Stimulated activated CD4-positive, alpha-beta T cell treated with anti-CD3 and anti-CD28 coated beads, TNF-alpha, amount 100 ng/mL, for 4 hours (primary cell): ENCODE measurements at places on chromosomes 1 and 21.

GRCh38 chr1:79287982-79288381 is 281.5 kb upstream of the ADGRL4 start:
- DNase-seq: no peak

DNA sequence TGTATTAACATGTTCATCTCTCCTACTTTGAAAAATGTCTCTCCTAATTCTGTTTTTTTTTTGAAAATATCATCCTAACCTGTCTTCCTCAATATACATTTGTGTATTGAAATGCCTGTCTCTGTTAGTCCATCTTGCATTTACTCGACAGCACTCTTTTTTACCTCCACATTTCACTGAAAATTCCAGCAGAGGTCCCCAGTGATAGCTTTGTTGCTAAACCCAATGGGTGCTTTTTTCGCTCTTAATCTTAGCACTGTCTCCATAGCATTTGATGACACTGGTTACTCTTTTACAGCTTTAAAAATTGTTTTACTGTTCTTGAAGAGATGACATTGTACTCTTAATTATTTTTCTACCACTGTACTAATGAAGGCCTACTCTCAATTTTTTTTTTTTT is 10.8 kb downstream of the OSBPL9 start:
- DNase-seq: no peak

GRCh38 chr1:7473223-7474142 is 297.6 kb upstream of the VAMP3 start:
- no peak for DNase-seq

GRCh38 chr21:37172646-37173045 is 94.5 kb downstream of the VPS26C start:
- no peak for DNase-seq

GRCh38 chr1:205261946-205262691 is 34.4 kb downstream of the TMCC2 start:
- DNase-seq: no peak

DNA sequence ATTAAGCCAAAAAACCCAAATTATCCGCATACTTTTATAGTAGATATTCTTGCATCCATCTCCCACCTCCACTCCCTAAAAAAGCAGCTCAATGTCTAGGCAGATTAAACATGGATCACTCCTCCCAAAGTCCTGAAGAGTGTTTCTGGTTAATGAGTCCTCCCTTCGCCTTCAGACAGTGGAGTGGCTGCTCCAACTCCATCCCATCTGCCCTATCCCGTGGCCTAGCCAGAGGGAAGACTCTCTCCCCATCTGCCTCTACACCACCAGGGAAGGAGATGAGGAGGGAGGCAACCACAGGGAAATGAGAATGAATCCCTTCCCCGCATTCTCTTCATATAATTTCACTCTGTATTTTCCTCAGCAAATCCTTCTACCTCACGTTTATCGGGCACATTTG is 103.8 kb downstream of the SLC45A1 start:
- no peak for DNase-seq

DNA sequence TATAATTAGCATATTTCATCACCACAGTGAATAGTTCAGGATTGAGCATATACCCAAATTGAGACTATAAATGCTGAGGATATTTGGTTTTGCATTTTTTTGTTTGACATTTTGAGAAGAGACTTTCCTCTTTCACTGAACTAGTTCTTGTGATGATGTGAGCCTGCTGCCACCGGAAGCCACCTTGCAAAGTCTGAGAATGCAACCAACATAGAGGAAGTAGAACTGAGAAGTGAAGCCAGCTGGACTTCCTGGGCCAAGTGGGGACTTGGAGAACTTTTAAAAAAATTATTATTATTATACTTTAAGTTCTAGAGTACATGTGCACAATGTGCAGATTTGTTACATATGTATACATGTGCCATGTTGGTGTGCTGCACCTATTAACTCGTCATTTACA is 102.3 kb downstream of the RPE65 start:
- DNase-seq: no peak

DNA sequence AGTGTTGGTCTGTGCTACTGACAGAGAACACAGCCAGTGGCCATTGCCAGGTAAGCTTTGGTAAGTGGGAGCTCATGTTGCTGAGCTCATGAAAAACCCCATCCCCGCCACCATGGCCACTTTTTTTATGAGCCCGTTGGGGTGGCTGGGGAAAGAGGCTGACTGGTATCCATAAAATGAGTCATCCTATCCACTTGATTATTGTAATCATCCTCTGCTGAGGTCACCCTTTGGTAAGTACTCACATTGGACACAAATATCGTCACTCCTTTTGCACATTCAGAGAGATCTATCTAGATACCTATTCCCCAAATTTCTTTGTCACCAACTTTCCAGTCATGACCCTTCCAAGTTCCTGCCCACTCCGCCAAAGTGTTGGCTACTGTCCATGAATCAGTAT is 22.0 kb downstream of the SLAMF7 start:
- DNase-seq: no peak

- DNase-seq: no peak
These were observed 22.1 kb downstream of the RIPPLY3 start for GRCh38 chr21:37028570-37028969.

- no peak for DNase-seq
These were observed 16.8 kb downstream of the PTAFR start for GRCh38 chr1:28159680-28160079.

- no peak for DNase-seq
These were observed 7.2 kb downstream of the FBXO6 start for GRCh38 chr1:11671205-11671543.

- DNase-seq: no peak
These were observed 47.6 kb downstream of the LHX4 start for GRCh38 chr1:180277476-180278193.

- no peak for DNase-seq
These were observed 123.3 kb downstream of the ZC3H11B start for GRCh38 chr1:219489636-219490035.

GRCh38 chr1:158362482-158362881 is 8.8 kb downstream of the CD1E start:
- DNase-seq: no peak

DNA sequence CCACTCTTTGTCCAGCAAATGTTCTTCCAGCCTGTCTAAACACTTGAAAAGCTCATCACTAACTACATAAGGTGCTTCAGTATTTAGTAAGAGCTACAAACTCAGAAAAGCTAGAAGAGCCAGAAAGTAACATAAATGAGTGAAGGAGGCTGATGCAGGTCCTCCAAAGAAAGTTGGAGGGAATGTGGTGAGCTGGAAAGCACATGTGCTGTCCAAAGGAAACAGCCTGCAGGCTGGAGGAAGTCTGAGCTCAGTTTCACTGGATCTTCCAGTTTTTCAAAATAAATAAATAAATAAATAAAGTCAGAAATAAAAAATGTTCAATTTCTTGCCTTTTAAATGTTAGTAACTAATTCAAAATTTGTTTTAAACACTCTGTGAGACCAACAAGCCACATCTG is 25.5 kb downstream of the ZC3H11B start:
- DNase-seq: no peak

DNA sequence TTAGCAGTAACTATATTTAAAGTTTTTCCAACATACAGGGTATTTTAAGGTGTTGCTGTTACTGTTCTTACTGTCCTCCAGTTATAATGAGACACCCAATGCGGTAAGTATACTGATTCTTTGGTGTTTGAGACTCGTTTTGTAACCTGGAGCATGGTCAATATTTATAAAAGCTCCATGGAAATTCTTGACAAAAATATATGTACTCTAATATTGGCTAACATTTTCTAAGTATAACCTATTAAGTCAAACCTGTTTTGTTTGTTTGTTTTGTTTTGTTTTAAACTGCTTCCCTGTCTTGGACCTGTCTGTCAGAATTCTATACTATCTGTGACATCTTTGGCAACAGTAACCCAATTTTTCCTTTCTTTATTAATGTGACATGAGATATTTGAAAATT is 15.9 kb upstream of the CAP1 start:
- no peak for DNase-seq

- no peak for DNase-seq
These were observed 3.6 kb downstream of the CTNNBIP1 start for GRCh38 chr1:9906466-9906865.

GRCh38 chr1:228277491-228278431 is 69.9 kb downstream of the OBSCN start:
- DNase-seq: no peak

- no peak for DNase-seq
These were observed 167.5 kb upstream of the CAMK1G start for GRCh38 chr1:209416039-209416438.

GRCh38 chr1:51296383-51297357 is 33.7 kb downstream of the TTC39A start:
- peak; percentile 19 for DNase-seq

DNA sequence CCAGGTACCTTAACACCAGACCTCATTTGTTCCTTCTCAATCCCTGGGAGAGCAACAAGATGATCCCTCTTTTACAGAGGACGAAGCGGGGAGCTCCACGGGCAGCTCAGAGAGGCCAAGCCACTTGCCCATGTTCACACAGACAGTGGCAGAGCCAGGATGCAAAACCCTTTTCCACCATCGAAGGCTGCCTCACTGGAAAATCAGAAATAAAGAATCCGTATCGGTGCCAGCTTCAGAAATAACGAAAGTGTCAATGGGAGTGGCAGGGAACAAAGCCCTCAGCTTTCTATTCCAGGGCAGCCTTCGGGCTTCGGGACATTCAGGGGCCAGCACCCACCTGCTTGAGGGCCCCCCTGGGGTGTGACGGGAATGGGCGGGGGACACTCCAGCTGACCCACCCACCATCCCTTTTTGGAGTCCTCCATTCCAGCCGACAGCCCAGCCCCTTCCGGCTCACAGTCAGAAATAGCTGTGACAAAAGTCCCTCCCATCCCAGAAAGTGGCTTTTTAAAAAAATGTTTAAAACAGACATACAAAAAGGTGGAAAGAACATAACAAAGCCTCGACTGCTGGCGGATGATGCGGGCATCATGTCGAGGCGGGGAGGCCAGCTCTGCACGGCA is 6.0 kb downstream of the IFFO2 start:
- no peak for DNase-seq

GRCh38 chr1:113605146-113605545 is 154.1 kb downstream of the PHTF1 start:
- no peak for DNase-seq

DNA sequence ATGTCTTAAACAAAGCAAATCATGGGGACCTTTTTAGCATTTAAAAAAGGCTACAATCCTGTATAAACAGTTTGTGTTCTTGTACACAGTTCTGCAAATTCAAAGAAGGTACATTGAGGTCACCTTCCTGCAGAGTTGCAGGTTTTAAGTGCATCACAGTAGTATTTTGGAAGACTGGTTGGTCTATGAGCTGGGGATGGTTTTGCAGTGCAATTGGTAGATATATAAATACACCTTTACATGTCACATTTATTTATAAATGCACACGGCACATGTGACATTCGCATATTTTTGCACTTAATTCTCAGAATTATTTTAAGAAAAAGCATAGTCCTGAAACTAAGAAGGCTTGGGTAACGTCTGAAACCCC is 599 bp upstream of the ITPKB start:
- DNase-seq: no peak

DNA sequence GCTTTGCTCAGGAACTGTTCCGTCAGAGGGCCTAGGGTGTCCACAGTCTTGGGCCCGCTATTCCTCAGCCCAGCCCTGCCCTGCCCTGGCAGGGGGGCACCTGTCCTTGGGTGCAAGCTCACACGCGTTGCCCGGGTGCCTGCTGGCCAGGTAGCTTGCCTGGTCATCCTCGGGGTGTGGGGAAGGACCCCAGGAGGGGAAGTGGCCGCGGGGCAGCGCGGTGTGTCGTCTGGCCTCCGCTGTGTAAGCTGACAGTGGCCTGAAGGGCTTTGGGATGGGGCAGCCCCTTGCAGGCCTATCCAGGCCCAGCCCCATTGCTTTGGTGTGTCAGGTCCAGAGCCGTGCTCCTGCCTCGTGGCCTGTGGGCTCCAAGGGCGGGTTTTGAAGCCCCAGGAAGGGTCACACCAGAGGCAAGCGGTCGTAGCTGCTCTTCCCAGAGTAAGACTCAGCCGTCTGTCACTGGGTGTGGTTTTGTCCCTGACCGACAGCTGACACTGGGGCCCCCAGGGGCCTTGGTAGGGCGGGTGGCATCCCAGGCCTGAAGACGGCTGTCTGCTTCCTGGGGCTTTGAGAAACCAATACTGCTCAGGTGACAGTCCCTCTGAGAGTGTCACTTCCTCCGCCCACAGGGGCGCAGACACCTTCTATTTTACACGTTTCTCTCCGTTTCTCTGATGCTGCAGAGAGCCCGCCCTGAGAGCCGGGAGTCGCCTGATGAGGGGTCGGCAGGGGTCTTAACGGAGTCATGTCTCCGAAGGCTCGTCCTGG is 72.1 kb downstream of the SKI start:
- peak; percentile 53 for DNase-seq

GRCh38 chr1:12202190-12202497 is 27.7 kb upstream of the VPS13D start:
- no peak for DNase-seq

GRCh38 chr1:157515709-157516108 is 36.6 kb downstream of the FCRL5 start:
- no peak for DNase-seq

GRCh38 chr1:31460027-31460426 is 47.0 kb downstream of the SERINC2 start:
- DNase-seq: no peak

DNA sequence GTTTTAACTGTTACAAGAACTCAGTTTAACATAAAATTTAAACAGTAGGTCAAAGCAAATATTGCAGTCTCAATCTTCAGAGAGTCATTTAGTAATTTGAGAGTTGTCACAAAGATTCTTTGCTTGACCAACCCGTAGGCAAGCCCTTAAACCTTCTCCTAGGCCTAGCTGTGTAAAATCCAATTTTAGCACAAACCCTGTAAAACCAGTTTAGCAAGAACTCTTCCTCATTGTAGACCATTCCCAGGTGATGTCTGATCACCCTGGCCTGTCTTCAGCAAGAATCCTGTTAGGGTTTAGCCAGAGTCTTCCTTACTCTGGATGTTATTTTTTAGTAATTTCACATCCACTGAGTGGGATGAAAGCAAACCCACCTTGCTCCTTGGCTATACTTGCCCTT is 30.1 kb downstream of the LRIG2 start:
- no peak for DNase-seq

DNA sequence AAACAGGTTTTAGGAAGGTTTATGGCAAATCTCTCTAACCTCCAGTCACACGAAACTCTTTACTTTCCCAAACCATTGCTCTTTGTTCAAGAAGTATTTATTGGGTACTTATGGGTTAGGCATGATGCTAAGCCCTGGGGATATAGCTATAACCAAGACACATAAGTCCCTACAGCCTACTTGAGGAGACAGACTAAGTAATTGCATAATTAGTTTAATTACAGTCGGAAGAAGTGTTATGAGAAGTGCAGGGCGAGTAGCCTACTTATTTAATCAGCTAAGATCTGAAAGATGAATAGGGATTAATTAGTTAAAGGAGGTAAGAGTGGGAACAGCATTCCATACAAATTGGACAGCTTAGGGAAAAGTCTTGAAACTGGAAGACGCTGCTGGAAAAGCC is 13.2 kb upstream of the NASP start:
- no peak for DNase-seq
